Esophagus mucosa (tissue), 1 donor: ENCODE measurements at places on chromosomes 6 and 20. TPM values are rescaled to one million over a fixed set of nuclear protein-coding genes. Genes with fewer than 3 reads are reported as not detected.

DNA sequence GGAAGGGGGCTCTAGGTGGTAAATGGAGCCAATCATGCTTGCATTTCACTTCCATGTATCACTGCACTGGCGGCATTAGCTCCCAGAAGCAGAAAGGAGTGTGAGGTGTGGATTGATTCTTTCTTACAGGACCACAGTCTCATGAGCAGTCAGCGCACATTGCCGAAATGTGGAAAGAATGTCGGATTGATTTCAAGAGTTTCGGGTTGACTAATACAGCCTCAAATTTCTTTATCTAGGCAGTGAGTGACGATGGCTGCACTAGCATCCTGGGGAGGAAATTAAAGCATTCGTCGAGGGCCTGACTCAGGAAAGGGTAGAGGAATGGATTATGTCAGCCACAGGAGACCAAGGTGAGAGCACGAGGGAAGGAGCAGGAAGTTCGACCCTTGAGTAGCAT lies 222.8 kb upstream of the CDYL start:
- no peak for ATAC-seq

DNA sequence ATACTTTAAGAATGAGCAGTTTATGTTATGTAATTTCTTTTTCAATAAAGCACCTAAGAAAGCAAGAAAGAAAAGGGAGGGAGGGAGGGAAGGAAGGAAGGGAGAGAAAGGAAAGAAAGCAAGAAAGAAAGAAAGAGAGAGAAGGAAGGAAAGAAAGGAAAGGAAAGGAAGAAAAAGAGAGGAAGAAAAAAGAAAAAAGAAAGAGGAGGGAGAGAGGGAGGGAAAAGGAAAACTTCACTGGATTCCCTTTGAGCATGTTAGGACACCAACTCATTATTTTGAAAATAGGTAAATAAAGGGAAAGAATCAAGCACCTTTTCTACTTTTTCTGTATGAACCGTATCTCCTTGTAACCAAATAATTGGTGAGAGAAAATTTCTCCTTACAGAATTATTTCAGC lies 32.3 kb upstream of the TOP1 start:
- ATAC-seq, result no peak

Gene PDYN
- not detected for total RNA-seq

Gene OR2H1
- total RNA-seq, result not detected
